ENCODE measurements at places on chromosomes 12 and 14.

GRCh38 chr12:100926669-100927248 is 132.2 kb downstream of the ANO4 start:
- no peak for DNase-seq

- no peak for DNase-seq
Measured at GRCh38 chr12:57241402-57242310, 9.3 kb downstream of the STAC3 start.

- no peak for DNase-seq
Measured at GRCh38 chr12:104522985-104523722, 66.4 kb downstream of the CHST11 start.

GRCh38 chr14:99534863-99535262 is 53.7 kb downstream of the CCNK start:
- DNase-seq, result no peak

GRCh38 chr14:86802726-86803125 is 1190.3 kb downstream of the GALC start:
- no peak for DNase-seq

GRCh38 chr12:67921286-67921685 is 68.0 kb upstream of the IFNG-AS1 start:
- DNase-seq, result no peak

DNA sequence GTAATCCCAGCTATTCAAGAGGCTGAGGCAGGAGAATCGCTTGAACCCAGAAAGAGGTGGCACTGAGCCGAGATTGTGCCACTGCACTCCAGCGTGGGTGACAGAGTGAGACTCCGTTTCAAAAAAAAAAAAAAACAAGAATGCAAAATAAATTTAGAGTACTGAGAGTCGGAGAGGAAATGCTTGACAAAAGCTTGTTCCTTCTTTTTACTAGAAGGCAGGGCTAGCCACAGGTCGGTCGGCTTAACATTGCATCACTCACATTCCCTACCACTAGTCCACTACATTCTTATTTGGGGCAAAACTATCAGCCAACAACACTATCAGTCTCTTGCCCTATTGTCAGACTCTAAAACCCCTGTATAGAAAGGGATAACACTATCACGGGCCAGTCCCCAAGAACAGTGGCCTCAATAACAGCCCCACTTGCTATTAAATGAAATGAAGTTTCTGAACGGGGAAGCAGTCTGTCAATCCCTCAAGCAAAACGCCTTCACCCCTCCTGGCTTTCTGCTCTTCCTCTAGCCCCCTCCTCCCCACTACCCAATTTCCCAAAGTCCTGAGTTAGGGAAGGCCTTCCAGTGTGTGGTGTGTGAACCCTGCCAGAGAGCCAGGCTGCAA is 1.0 kb downstream of the RNF41 start:
- no peak for DNase-seq

- no peak for DNase-seq
Measured at GRCh38 chr12:44224399-44225148, 388.7 kb downstream of the TMEM117 start.

DNA sequence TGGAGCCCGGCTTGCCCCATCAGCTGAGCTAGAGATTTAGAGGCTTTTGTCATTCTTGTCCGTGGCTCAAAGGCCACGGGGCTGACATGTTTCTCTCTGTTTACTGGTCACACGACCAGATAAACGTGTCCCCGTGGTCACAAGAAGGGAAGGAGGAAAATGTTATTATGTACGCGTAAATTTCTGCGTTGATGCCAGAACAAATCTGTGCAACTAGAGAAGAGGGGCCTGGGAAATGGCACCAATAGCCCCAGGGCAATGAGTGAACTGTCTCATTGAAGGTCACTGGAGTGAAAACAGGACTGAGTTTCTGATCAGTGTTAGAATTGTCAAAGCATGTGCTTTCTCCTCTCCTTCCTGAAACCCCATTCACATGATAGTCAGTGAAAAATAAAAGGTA is 25.3 kb downstream of the OAS2 start:
- no peak for DNase-seq

DNA sequence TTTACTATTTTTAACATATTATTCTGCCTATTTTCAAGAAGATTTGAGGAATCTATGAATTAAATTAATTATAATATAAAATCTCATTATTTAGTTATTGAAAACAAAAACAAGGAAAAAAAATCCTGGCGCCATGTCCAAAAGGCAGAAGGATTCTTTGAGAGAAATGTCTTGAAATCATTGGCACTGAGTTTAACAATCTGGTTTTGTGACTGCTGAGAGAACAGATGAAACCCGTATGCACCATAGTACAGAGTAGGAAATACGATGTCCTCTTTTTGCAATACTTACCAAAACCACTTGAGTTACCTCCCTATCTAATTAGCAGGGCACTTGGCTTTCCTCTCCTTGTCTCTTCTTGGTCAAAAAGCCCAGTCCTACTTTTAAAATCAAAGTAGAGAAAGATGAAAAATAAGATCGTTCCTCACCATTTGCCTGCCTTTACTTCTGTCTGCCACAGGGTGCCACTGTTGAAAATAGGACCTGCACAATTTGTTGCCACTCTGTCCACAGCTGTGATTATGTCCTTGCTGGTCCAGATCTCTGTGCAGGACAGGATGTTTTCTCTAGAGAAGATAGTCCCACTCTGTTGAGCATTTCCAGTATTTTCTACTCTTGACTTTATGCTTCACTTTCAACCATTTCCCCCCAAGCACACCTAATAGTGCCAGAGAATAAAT is 179.7 kb downstream of the PDZRN4 start:
- DNase-seq, result no peak

- no peak for DNase-seq
Measured at GRCh38 chr12:96486751-96487613, 2.4 kb upstream of the CFAP54 start.

- DNase-seq, result no peak
Measured at GRCh38 chr14:101947577-101947903, 16.8 kb upstream of the DYNC1H1 start.

DNA sequence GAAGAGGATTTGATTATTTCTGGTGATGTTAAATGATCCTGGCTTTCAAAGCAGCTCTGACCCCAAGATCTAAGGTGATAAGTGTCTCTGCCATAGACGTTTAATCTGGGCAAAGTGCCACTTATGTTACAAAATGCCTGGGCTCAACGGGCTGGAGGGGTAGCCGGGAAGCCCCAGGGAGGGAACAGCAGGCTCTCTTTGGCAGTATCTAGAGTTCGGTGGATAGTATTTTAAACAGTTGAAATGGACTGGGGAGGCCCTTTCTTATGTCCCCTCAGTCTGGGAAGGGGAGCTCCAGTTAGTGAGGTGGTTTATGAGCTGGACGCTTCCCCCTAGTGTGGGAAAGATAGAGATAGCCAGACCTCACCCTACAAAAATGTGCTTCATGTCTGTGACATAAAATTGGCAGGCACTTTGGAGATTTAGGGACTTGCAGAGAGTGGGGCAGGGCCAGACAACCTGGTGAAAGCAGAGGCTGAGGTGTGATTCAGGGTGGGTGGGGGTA is 5.5 kb upstream of the HOXC11 start:
- DNase-seq, result no peak

- no peak for DNase-seq
Measured at GRCh38 chr12:15709551-15709950, 79.6 kb downstream of the EPS8 start.

DNA sequence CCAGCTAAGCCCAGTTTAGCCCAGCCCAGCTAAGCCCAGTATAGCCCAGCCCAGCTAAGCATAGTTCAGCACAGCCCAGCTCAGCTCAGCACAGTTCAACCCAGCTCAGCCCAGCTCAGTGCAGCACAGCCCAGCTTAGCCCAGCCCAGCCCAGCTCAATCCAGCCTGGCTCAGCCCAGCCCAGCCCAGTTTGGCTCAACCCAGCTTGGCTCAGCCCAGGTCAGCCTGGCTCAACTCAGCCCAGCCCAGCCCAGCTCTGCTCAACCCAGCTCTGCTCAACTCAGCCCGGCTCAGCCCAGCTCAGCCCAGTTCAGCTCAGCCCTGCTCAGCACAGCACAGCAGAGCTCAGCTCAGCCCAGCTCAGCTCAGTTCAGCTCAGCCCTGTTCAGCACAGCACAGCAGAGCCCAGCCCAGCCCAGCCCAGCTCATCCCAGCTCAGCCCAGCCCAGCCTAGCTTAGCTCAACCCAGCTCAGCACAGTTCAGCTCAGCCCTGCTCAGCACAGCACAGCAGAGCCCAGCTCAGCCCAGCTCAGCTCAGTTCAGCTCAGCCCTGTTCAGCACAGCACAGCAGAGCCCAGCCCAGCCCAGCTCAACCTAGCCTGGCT is 330.9 kb downstream of the TMEM121 start:
- DNase-seq, result peak; percentile 28

DNA sequence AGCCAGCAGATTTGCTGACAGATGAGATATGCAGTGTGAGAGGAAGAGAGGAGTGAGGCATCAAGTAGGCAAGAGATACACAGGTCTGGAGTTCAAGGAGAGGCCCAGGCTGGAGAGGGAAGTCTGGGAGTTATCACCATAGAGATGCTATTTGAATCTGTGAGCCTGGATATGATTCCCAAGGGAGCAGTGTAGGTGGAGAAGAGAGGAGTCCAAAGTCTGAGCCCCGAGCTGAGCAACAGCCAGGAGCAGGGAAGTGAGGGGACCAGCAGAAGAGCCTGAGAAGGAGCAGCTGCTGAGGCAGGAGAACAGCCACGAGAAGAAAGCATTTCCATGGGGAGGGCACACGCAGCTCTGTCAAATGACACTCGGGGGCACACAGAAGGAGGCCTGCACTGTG is 20.2 kb upstream of the NXPH4 start:
- DNase-seq, result no peak
